ENCODE measurements at places on chromosomes 3 and 15.
A peak's percentile ranks its signal among the peaks of the same experiment; 100 is the strongest.

- peak; percentile 40 for DNase-seq
Measured at GRCh38 chr3:110414855-110415254, 656.8 kb upstream of the NECTIN3 start.

- DNase-seq: peak; percentile 4
Measured at GRCh38 chr3:43692085-43692855, 1.5 kb downstream of the ABHD5 start.

- no peak for DNase-seq
Measured at GRCh38 chr3:53230789-53231188, 25.0 kb downstream of the TKT start.

DNA sequence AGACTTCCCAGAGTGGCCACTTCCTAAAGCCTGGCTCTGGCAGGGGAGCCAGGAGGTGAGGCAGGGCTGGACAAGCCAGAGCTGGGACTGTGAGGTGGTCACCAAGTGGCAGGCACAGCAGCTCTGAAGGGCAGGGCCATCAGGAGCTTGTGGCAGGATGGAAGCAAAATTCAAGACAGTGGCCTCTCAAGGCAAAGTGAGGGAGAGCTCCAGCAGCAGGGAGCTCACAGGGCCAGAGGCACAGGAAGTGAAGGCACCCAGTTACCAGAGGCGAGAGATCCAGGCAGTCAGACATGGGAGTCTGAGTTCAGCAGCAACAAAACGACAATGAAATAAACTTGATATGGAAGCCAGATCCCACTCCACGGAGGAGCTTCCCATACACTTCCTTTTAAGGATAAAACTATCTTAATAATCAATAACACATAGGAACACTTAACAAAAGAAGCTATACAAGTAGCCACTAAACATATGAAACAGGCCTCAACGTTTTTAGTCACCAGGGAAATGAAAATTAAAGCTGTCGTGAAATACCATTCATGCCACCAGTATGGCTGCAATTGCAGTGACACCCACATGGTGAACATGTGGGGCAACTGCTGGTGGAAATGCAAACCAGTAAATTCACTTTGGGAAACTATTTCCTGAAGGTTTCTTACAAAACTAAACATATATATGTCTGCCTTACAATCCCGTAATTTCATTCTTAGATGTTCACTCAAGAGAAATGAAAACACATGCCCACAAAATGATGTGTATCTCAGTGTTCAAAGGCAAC is 35.4 kb upstream of the TMEM158 start:
- no peak for DNase-seq

GRCh38 chr3:12328837-12329462 is 40.1 kb downstream of the PPARG start:
- DNase-seq: no peak

DNA sequence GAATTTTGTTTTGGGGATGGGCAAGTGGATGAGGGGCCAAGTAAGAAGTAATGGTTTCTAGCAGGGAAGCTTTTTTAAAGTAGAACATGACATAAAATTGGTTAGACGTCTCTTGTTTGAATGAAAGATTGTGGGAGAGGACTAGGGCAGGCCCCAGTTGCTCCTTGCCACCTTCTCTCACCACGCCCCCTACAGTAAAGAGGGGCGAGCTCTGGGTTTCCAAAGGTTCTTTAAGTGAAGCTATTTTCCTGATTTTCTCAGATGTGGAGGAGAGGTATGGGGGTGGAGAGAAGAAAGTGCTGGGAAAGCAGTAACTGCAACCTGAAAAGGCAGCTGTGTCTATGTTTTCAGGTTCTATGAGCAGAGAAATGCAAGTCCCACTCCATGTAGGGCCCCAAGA is 32.6 kb upstream of the SKIL start:
- no peak for DNase-seq

GRCh38 chr15:75205064-75205395 is 3.3 kb downstream of the C15orf39 start:
- no peak for DNase-seq

- no peak for DNase-seq
Measured at GRCh38 chr3:124486324-124486723, 243.9 kb upstream of the UMPS start.

DNA sequence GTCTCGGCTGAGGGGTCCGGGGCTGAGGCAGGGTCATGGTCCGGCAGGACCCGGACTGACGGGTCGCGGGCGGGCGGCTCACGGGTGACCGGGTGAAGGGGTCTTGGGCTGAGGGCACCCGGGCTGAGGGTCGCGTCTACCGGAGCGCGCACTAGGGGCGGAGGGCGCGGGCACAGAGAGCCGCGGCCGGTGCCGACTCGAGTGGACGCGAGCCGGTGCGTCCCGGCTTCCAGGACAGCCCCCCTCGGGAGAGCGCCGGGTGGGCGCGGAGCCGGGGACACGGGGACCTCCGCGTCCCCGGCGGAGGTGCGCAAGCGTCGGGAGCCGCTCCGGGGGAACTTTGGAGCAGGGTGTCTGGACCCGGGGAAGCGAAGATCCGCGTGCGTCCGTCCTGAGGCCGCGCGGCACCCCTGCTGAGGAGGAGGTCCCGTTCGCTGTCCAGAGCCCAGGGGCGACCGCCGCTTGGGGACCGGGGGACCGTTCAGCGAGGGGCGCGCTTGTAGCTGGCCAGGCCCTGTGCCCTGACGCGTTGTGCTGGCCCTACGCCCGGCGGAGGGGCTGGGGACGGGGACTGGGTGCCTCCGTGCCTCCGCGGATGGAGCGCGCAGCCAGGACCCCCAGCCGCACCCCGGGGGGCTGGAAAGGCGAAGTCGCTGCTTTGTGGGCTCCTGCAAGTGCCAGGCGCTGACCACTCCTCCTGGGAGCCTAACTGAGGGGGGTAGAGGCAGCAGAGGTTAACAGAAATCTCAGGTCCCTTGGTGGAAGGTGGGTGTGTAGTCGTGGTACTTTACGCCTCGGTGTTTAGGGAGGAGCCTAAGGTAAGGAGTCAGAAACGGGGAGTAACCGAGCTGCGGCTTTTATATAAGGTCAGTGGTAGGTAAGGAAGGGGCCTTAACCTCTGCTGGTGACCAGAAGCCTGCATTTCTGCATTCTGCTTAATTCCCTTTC is at the start of gene PPARG:
TSS of gene PPARG (plus strand) at position 889 of the 948 bp plus-strand sequence. CDS start 90,642 bp downstream, outside the sequence.
- DNase-seq: no peak

DNA sequence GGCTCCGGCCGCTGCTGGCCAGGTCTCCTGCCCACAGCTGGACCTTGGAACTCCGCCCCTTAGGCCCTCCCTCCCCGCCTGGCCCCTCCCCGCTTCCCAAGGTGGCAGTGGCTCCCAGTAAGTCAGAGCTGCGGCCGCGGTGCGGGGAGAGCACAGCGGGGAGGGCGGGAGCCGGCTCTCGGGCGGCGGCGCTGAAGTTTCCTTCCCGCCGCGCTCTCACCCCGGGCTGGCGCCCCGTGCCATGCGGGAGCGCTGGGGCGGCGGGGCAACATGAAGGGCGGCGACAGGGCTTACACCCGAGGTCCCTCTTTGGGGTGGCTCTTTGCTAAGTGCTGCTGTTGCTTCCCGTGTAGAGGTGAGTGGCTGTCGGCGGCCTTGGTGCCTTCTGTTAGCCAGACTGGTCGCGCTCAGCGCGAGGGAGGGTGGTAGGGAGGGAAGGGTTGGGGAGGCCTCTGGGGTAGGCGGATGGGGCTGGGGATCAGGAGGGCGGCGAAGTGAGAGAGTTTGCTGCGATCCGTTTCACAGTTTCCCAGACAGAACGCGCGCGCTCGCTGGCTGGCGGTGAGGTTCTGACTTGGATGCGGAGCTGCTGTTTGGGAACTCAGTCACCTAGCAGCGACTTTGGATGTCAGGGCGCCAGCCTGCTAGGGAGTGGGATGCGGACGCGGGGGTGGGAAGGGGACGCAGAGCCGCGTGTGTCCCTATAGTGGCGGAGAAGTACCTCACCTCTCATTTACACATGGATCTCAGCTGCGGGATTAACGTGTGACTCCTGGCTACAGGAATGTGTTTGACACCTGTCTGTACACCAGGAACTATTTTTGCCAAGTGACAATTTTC is 145.5 kb upstream of the UMPS start:
- peak; percentile 74 for DNase-seq

- DNase-seq: no peak
Measured at GRCh38 chr15:62549345-62549970, 384.4 kb upstream of the C2CD4B start.

DNA sequence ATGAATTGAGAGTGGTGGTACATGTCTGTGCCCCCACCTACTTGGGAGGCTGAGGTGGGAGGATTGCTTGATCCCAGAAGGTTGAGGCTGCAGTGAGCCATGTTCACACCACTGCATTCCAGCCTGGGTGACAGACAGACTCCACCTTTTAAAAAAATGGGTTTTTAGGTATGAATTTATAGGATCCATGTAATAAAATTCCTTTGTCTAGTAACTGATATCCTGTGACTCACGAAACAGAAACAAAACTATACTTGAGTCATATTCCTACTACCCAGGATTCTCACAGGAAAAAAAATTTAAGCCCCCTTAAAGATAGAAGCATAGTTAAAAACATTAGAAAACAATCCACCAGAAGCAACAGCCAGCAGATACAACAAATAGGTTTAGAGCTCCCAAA is 10.0 kb upstream of the CRTC3 start:
- DNase-seq: peak; percentile 41

GRCh38 chr3:170352936-170353335 is 4.6 kb upstream of the SKIL start:
- no peak for DNase-seq

DNA sequence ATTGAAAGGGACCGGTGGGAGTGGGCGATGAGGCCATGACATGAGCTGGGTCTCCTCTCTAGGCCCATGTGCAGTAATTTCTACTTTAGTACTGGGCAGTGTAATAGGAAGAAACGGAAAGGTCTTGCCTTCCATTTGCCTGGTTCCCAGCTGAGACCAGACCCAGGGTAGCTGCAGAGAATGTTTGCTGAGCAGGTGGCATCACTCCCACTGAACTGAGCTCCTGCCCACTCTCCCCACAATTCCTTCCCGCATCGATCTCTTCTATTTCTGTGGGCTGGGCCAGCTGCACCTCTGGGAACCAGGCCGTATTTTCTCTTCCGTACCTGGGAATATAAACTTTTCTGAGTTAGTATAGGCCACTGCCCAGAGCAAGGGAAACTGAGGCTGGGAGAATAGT is 15.8 kb downstream of the ESYT3 start:
- no peak for DNase-seq

- peak; percentile 82 for DNase-seq
Measured at GRCh38 chr3:15316998-15317435, 15.4 kb downstream of the SH3BP5 start.

DNA sequence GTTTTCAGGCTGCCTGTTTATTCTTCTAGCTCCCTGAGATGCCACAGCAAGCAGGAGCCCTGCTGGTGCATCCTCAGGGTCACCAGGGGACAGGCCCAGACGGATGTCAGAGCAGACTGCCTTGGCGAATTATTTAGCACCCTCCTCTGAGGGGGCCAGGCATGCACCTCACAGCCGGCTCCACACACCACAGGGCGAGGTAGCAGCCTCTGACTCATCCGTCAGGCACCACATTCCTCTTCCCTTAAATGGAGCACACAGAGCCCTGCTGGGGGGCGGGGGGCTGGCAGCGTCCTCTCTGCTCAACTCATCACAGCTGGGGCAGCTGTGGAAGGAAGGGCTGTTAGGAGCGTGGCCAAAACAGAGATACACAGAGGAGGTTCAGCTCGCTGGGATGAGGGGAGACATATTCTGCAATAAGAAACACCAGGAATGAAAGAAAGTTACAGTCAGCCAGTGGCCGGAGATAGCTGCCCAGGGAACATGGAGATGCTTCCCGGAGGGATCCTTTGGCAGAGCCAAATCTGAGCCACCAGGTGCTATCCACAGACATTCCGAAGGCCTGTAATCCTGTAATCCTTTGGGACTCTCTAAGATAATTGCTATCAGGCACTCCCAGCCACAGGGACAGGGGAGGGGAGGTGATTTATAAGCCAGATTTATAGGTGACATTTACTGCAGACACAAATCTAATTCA is 13.9 kb upstream of the PRICKLE2 start:
- peak; percentile 97 for DNase-seq

DNA sequence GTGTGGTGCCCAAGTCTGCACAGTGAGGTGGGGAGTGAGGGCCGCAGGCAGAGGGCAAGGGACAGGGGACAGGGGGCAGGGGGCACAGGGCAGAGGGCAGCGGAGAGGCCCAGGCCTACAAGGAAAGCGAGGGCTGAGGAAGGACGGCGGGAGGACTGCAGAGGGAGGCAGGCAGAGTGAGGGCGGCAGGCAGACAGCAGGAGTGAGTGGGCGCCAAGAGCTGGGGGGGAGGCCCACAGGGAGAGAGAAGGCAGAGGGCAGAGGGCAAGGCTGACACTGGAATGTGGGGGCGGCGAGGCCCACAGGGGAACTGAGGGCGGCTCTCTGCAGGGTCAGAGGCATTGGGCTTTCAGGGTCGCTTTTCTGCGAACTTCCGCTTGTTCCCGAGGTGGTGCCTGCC is 267.8 kb upstream of the NDN start:
- DNase-seq: no peak

DNA sequence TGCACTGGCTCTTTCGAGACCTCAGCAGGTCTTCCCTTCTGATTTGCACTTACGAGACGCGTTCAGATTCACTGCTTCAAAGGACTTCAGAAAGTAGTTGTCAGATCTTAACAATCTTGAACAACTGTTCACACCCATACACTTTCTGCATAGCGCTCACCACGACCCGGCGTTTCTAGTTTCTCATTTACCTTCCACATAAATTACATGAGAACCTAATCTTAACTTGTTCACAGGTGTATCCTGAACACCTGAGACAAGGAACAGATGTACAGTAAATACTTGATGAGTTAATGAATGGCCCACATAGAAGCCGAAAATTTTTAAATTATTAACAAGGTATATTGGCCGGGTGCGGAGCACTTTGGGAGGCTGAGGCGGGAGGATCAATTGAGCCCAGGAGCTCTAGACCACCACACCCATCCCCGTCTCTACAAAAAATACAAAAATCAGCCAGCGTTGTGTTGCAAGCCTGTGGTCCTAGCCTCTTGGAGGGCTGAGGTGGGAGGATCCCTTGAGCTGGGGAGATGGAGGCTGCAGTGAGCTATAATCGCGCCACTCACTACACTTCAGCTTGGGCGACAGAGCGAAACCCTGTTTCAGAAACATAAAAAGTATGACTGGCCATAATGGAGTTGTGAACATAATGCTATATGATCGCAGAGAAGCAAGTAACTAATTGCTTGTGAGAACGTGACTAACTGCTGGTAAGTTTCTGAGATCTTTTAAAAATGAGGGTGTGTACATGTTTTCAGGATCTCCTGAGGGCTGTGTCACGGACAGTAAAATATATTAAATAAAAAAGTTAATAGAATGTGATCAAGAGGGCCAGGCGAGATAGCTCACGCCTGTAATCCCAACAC is 984 bp upstream of the SMARCC1 start:
- no peak for DNase-seq

DNA sequence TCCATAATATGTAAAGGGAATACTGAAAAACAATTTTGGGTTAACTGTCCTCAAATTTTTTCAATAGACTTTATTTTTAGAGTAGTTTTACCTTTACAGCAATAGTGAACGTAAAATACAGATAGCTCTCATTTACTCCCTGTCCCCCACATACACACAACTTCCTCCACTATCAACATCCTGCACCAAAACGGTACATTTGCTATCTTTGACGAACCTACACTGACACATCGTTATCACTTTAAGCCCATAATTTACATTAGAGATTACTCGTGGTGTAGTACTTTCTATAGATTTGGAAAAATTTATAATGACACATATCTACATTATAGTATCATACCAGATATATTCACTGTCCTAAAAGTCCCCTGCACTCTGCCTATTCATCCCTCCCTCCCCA is 16.9 kb upstream of the P2RY1 start:
- DNase-seq: no peak

Data from muscle of back (tissue), 13 donors.